ENCODE measurements at places on chromosomes 5 and 9.

- no peak for DNase-seq
Measured at GRCh38 chr9:136551401-136552116, 5.7 kb upstream of the NOTCH1 start.

DNA sequence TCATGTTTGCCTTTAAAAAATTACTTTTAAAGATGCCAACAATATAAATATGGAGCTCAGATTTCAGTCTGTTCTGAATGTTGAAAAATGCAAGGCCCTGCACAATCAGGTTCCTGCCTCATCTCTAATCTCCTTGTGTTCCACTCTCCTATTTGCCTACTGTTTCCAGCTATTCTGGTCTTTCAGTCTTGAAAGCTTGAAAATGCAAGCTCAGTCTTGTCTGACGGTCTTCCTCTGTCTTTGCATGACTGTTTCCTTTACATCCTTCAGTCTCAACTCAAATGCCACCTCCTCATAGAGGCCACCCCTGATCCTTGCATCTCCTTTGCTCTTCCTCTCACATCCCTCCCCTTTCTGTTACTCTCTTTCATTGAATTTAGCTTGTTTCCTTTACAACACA lies 354.9 kb downstream of the KIF4B start:
- no peak for DNase-seq

DNA sequence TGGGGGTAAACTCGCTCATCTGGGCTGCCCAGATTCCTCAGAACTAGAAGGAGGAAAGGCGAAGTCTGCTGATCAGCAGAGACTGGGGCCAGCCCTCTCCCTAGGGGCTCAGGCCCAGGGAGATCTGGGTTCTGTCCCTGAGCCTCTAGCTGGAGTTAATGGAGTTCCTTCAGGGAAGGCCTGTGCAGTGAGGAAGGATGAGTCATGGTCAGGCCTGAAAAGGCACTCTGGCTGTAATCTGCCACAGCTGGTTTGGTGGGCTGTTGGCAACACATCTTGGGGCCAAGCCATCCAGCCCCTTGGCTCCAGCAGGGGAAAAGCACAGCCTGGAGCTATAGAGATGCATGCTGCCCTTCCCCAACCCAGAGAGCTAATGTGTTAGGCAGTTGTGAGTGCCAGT lies 459.6 kb downstream of the PRELID2 start:
- DNase-seq: no peak

DNA sequence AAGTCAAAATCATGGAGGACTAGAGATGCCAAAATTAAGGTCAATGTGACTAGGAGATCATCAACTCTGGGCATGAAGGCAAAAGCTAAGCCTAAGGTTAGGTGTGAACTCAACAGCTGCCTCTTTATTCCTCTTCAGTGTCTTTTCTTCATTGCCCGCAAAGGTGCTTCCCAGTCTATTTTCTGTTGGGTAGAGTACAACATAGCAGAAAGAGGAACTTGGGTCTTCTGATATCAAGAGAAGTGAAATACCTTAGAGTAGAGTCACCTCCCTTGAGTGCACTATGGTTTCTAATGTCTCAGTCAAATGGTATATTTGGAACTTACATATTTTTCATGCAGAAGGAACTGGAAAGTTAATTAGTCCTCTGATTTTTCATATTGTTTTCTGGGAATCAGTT lies 122.5 kb upstream of the GRIN3A start:
- DNase-seq: no peak

GRCh38 chr5:138263581-138263980 lies 10.8 kb downstream of the GFRA3 start:
- no peak for DNase-seq

DNA sequence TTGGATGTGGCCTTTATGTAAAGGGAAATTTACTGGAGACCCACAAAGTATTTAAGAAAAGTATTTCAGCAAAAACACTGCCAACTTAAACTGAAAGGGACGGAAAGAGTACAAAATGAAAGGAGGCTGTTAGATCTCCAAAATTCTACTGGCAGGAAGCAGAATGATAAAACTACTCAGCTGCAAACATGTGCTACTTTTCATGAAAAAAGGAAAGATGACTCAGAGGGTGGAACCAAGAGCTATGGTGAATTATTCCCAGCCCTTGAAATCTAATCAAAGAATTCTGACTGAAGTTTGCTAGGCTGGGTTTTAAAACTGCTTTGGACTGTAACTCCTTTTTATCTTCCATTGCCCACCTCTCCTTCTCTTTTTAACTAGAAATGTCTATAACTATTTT lies 58.6 kb upstream of the ZBED3 start:
- DNase-seq: no peak

GRCh38 chr5:10333154-10334006 lies 20.1 kb upstream of the MARCHF6 start:
- DNase-seq: no peak

- no peak for DNase-seq
Measured at GRCh38 chr5:81428861-81429260, 34.9 kb upstream of the ACOT12 start.

- DNase-seq: no peak
Measured at GRCh38 chr5:94181895-94182294, 436.5 kb downstream of the KIAA0825 start.

- no peak for DNase-seq
Measured at GRCh38 chr5:112385566-112385965, 33.5 kb downstream of the EPB41L4A start.

- no peak for DNase-seq
Measured at GRCh38 chr9:112535301-112535700, 48.7 kb downstream of the KIAA1958 start.

DNA sequence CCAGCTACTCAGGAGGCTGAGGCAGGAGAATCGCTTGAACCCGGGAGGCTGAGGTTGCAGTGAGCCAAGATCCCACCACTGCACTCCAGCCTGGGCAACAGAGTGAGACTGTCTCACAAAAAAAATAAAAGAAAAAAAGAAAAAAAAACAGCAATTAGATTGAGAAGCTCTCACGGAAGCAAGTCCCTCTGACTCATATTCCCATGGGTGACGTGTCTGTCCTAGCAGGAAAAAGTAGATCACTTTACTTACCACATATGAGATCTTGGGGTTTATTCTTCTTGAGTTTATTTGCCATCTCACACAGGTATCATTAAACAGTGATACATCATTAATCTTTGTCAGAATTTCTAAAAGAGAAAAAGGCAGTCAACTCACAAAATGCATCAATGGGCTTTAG lies 62.6 kb downstream of the SUSD1 start:
- no peak for DNase-seq

DNA sequence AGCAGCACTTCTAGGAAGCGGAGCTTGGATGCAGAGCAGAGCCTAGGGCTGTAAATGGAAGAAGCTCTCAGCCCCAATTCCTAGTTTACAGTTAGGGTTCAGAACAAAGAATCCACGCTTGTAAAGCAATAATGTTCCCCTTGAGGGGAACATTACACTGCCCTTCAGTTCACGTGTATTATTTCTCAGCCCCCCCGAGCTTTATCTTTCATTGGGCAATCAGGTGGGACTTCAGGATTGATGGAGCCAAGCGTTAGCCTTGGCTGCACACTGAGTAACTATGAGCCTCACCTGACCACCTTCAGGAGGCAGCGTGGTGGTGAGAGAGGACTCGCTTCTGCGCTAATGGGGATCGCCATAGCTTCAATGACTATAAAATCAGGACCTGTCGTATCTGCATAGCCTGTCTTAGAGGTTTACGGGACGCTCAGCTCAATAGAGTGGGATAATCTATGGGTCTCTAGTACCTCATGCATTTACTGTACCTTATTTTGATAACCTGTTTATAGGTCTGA lies 157.0 kb upstream of the RASEF start:
- no peak for DNase-seq

- DNase-seq: no peak
Measured at GRCh38 chr5:14665101-14665822, 744 bp downstream of the OTULIN start.

DNA sequence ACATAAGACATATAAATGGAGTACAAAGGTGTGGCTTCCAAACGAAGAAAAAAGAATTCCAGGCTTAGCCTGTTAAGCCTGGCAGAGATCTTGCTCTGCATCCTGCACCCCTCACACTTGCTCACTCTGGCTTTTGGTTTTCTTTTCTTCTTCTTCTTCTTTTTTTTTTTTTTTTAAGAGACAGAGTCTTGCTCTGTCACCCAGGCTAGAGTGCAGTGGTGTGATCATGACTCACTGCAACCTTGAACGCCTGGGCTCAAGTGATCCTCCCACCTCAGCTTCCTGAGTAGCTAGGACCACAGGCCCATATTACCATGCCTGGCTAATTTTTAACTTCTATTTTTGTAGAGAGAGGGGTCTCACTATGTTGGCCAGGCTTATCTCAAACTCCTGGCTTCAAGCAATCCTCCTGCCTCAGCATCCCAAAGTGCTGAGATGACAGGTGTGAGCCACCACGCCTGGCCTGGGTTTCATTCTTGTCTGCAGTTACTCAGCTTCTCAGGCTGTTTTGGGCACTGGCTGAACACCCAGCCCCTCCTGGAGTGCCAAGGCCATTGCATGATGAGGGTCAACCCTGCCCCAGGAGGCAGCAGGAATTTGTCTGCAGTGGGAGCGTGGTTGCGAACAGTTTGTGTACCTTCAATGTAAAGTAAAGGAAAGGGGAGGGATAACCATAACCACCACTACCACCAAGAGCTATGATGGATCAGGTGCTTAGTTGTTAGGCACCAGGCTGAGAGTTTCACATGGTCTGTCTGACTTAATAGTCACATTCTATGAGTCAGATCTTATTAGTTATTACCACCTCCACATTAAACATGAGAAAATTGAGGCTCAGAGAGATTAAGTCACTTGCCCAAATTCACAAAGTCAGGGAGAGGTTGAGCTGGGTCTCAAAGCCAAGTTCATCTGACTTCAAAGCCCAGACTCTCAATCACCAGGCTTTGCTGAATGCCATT lies 219.2 kb upstream of the PANK3 start:
- no peak for DNase-seq

GRCh38 chr9:14813336-14814248 lies 91.1 kb upstream of the CER1 start:
- DNase-seq: no peak

DNA sequence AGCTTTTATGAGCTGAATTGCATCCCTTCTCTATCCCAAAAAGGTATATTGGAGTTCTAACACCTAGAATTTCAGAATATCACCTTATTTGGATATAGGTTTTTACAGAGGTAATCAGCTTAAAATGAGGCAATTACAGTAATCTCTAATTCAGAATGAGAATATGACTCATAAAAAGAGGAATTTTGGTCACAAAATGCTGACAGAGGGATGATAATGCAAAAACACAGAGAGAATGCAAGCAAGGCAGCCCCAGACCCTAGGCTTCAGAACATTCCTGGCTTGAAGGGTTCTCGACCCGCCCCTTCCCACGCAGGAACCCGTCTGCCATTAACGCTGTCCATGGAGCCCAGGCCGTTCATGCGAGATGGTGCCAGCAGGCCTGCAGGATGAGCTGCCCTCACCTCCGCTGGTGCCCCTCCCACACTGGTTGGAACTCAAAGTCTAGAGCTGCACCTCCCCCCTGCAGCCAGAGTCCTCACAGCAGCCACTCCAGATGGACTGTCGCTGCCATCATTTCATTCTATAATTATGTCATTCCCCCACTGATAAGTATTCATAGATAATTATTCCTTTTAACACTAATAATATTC lies 1173.4 kb upstream of the ACO1 start:
- no peak for DNase-seq

DNA sequence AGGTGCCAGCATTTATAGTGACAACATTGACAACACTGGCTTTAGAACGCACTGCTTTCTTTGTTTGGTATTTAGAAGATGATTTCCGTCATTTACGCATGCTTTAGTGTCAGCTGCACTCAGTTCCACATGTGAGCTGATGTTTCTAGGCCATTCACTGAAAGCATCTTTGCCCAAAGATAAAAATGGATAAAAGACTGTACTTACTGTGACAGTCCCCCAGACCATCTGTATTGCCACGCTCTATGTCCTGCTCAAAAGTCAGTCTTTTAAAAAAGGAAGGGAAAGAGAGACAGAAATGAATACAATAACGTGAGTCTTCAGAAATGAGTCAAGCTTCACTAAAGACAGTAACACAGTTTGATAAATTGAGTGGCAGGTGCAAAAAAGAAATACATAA lies 99.3 kb downstream of the SEMA6A start:
- DNase-seq: no peak

DNA sequence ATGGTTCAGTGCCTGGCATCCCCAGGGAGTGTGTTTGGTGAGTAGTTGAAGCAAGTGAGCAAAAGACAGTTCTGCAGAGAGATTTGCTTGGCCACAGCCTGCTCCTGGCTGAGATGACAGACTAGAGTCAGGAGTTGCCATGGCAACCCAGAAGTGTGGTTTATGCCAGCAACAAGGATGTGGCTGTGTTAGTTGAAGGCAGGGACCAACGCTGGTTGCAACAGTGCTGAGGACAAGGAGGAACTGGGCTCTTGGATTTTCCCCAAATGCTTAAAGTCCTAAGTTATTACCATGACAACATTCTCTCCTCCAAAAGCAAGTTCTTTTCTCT lies 2.7 kb downstream of the NXNL2 start:
- DNase-seq: no peak

GRCh38 chr5:73154208-73155006 lies 18.6 kb upstream of the TMEM174 start:
- no peak for DNase-seq

DNA sequence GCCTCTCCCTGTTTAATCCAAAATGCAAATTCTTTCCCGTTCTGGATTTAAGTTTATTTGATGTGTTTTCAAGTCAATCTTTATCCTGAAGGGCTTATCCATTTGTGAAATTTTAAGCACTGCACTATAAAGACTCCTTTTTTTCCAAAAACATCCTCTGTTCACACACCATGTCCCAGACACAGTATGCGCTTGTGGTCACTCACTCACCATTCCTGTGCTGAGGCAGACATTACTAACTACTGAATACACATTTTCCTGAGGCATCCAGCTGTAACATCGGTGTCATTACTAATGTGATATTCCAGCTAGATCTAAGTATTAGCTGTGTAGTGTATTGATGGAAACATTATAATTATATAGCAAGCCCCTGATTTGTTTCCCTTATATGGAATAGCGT lies 298.4 kb downstream of the KCTD16 start:
- no peak for DNase-seq

DNA sequence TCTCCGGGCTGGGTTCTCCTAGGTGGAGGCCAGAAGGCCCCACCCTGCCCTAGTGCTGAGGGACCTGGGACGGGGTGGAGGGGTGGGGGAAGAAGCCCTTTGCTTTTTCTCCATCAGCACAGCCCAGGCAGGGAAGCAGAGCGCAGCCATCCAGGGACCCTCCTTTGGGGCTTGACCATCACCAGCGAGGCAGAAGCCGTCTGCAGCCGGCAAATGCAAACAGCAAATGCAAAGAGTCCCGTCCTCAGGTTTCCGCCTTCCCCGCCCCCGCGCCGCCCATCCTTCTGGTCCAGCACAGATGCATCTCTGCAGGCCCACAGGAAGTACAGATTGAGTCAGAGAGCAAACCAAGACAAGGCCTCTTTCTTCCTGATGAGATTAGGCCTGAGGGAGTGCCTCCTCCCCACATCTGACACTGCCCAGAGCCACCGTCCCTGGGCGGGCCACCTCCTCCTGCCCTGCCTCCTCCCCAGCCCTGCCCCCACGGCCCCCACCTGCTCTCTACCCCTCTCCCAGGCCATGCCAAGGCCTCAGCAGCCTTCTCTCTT lies 23.4 kb downstream of the CORO2A start:
- no peak for DNase-seq
